ENCODE measurements at places on chromosomes 1 and 21. TPM values are rescaled to one million over a fixed set of nuclear protein-coding genes. Genes with fewer than 3 reads are reported as not detected.
A peak's percentile ranks its signal among the peaks of the same experiment; 100 is the strongest.

DNA sequence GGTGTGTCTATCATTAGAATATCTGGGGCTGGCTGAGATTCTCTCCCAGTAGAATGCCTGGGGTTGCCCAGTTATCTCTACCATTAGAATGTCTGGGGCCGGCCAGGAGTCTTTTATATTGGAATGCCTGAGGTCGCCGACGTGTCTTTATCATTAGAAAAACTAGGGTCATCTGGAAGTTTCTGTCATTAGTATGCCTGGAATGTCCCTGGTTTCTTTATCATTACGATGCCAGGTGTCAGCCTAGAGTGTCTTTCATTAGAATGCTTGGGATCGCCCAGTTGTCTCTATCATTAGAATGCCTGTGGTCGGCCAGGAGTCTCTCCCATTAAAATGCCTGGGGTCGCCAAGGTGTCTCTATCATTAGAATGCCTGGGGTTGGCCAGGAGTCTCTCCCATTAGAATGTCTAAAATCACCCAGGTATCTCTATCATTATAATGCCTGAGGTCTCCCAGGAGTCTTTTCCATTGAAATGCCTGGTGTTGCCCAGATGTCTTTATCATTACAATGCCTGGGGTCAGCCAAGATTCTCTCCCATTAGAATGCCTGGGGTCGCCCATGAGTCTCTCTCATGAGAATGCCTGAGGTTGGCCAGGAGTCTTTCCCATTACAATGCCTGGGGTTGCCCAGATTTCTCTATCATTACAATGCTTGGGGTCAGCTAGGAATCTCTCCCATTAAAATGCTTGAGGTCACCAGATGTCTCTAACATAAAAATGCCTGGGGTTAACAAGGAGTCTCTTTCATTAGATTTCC, 53.2 kb downstream of the RNF187 start:
- H3K4me1 ChIP-seq = no peaks in the 10 kb centered on the region
- DNase-seq = no peak
- no peaks in the 10 kb centered on the region for H3K36me3 ChIP-seq

GRCh38 chr1:24010650-24011049, 30.5 kb upstream of the SRSF10 start:
- no peak overlapping the region for H3K27ac ChIP-seq
- H3K4me3 ChIP-seq = no peak overlapping the region
- no peaks in the 10 kb centered on the region for H3K27me3 ChIP-seq
- DNase-seq = no peak
- no peaks in the 10 kb centered on the region for H3K36me3 ChIP-seq
- no peaks in the 10 kb centered on the region for H3K4me1 ChIP-seq

DNA sequence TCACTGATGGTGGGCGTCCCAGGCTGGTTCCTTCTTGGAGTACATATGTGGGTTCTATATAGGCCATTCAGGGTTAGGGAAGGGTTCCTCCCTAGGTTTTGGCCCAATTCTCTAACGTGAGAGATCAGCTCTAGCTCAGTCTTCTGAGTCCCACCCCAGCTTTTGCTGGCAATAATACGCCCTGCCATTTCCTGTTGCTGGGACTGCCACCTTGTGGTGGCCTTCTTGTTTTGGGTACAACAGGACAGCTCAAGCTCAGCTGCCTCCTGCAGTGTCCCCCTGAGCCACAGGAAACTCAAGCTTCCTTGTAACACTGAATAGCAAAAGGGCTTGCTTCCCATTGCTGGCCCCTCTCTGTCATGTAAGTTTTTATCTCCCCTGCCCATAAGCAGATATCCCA, 77.8 kb downstream of the BACH1 start:
- H3K27ac ChIP-seq = no peak overlapping the region
- H3K4me1 ChIP-seq = no peaks in the 10 kb centered on the region
- H3K36me3 ChIP-seq = peaks cover 9% of the 10 kb centered on the region
- DNase-seq = peak; percentile 18
- no peaks in the 10 kb centered on the region for H3K27me3 ChIP-seq

DNA sequence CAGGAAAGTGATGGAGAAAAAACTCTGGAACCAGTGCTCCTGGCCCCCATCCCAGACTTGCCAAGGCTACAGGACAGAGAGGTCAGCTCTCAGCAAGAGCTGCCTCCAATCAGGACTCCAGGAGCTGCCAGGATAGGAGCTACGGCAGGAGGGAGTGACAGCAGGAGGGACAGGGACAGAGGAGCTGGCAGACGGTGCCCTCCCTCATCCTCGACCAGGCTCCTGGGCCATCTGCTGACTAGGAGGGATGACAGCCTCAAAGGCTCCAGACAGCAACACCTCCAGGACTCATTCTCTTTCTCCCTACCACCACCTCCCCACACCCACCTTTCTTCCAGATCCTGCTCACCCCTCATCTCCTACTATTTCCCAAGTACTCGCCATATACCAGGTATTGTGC, 22.7 kb downstream of the DLGAP3 start:
- no peak overlapping the region for H3K4me3 ChIP-seq
- H3K4me1 ChIP-seq = no peaks in the 10 kb centered on the region
- no peak for DNase-seq
- H3K36me3 ChIP-seq = no peaks in the 10 kb centered on the region
- no peaks in the 10 kb centered on the region for H3K27me3 ChIP-seq

- no peak overlapping the region for H3K4me3 ChIP-seq
- no peaks in the 10 kb centered on the region for H3K4me1 ChIP-seq
- DNase-seq = no peak
- no peaks in the 10 kb centered on the region for H3K27me3 ChIP-seq
- no peak overlapping the region for H3K27ac ChIP-seq
Observed at GRCh38 chr1:1022302-1023009, 2.5 kb downstream of the AGRN start.

Gene CD1B
- total RNA-seq = not detected

Gene TSACC
- not detected for total RNA-seq

GRCh38 chr1:8845104-8846097, 28.0 kb upstream of the RERE start:
- no peak overlapping the region for H3K4me3 ChIP-seq
- no peaks in the 10 kb centered on the region for H3K36me3 ChIP-seq
- H3K4me1 ChIP-seq = no peaks in the 10 kb centered on the region
- no peaks in the 10 kb centered on the region for H3K27me3 ChIP-seq
- no peak for DNase-seq
- no peak overlapping the region for H3K27ac ChIP-seq

Gene AMIGO1
- total RNA-seq = 8.1 TPM

- no peaks in the 10 kb centered on the region for H3K4me1 ChIP-seq
- no peak overlapping the region for H3K27ac ChIP-seq
- no peak for DNase-seq
- H3K4me3 ChIP-seq = no peak overlapping the region
Observed at GRCh38 chr1:65994223-65994622, 201.5 kb downstream of the PDE4B start.

DNA sequence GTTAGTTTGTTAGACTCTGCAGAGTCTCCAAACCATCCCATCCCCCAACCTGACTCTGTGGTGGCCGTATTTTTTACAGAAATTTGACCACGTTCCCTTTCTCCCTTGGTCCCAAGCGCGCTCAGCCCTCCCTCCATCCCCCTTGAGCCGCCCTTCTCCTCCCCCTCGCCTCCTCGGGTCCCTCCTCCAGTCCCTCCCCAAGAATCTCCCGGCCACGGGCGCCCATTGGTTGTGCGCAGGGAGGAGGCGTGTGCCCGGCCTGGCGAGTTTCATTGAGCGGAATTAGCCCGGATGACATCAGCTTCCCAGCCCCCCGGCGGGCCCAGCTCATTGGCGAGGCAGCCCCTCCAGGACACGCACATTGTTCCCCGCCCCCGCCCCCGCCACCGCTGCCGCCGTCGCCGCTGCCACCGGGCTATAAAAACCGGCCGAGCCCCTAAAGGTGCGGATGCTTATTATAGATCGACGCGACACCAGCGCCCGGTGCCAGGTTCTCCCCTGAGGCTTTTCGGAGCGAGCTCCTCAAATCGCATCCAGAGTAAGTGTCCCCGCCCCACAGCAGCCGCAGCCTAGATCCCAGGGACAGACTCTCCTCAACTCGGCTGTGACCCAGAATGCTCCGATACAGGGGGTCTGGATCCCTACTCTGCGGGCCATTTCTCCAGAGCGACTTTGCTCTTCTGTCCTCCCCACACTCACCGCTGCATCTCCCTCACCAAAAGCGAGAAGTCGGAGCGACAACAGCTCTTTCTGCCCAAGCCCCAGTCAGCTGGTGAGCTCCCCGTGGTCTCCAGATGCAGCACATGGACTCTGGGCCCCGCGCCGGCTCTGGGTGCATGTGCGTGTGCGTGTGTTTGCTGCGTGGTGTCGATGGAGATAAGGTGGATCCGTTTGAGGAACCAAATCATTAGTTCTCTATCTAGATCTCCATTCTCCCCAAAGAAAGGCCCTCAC, at the start of gene OLIG2:
Gene OLIG2, plus strand, starts transcription at position 447 of the 954 bp plus-strand sequence. CDS start 928 bp downstream, outside the sequence.
- H3K4me1 ChIP-seq = no peaks in the 10 kb centered on the region
- H3K27ac ChIP-seq = no peak within 1 kb of the TSS
- no peak within 1 kb of the TSS for H3K4me3 ChIP-seq
- peaks cover 99% of the 10 kb centered on the region for H3K27me3 ChIP-seq

Gene C1orf174
- 18.8 TPM for total RNA-seq

Data from tibial nerve (tissue), 4 donors.